ENCODE measurements at places on chromosomes 1 and 21.

DNA sequence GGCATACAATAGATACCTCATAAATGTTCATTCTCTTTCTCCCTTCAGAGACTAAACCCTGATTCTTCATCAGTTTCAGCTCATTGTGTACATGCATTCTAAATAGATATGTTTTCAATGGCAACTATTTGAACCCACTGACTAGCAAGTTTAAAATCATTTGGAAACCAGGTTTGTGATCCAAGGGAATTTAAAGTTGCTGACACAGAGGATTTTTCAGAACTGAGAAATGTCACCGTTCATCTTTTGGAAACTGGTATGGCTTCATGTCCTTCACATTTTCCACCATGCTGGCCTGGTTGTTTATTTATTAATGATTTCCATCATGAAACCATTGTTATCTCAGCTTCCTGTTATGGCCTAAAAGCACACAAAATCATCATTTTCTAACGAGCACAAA, 81.8 kb upstream of the BARHL2 start:
- peak; percentile 3 for DNase-seq

DNA sequence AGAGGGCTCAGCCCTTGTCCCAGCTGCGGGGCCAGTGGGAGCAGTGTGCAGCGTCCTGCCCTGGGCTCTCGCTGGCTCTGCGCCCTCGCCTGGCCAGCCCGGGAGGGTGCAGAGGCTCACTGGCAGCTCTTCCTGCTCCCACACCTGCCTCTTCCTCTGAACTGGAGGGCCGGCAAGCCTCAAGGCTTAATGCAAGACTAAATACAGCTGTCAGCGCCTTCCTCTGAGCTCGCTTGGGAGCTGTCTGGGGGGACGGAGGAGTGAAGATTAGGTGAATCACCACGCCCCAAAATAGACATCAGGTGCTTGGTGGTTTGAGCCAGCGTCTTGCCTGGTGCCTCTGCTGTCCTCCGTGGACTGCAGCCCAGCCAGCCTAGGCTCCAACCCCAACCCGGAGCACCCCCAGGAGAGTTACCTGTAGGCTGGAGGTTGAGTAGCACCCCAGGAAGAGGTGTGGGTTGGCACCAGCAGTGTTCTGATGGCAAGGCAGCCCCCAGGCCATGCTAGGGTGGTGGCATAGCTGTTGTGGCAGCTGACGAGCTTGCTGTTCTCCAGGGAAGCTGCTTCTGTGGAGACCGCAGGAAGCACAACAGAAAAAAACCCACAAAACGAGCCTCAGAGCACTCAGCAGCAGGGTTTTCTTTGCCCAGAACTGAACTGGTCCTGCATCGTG, 36.9 kb downstream of the UMODL1 start:
- DNase-seq = peak; percentile 76

DNA sequence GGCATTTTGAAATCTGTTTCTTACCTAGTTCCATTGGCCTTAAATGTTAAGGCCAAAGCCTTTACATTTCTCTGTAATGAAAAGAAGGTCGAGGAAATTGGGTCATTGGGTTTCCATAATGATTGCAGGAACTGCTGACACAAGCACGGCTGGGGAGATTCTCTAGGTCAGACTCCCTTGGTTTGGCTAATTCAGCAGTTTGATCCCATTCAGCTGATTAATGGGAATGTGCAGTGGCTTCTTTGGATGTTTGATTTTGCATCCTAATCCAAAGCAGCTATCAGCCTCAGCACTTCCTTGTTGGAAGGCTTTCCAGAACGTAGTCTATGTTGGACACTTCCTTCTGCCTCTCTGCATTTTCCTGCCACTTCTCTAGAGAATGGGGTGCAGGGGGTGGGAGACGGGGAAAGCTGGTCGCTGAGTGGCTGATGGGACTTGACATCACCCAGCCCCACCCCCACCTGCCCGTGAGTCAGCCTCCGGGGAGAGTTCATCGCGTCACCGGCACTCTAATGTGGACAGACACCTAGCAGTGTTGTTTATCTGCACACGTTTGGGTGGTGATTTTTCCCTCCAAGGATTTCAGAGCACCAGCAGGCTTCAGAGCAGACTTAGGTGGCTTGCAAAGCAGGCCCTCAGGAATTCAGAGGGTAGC, 5.4 kb downstream of the PSEN2 start:
- DNase-seq = peak; percentile 28

DNA sequence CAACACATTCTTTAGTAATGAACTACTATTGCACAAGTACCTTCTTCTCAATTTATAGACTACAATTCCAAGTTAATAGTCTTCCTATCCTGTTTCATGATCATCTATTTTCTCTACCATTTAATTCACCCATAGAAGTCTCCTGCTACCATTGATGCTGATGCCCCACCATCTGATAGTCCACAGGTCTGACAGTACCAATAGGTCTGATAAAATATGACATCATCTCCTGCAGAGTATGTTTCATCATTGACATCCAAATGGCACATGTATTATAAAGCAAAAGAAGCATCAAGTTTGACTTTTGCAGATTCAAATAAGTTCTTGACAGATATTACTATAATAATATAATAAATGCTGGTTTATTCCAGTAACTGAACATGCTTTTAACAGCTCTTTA, 5.5 kb downstream of the COP1 start:
- no peak for DNase-seq

GRCh38 chr1:208083016-208083714, 161.0 kb downstream of the PLXNA2 start:
- no peak for DNase-seq

GRCh38 chr1:197967066-197967465, 49.9 kb downstream of the LHX9 start:
- DNase-seq = no peak

GRCh38 chr1:47703981-47704596, 266.2 kb downstream of the FOXD2 start:
- peak; percentile 73 for DNase-seq

GRCh38 chr21:46045154-46045553, 52.8 kb upstream of the COL6A2 start:
- no peak for DNase-seq

GRCh38 chr1:236207121-236207520, 64.8 kb downstream of the GPR137B start:
- no peak for DNase-seq

GRCh38 chr1:26218906-26219494, 15.0 kb upstream of the CEP85 start:
- DNase-seq = peak; percentile 22

DNA sequence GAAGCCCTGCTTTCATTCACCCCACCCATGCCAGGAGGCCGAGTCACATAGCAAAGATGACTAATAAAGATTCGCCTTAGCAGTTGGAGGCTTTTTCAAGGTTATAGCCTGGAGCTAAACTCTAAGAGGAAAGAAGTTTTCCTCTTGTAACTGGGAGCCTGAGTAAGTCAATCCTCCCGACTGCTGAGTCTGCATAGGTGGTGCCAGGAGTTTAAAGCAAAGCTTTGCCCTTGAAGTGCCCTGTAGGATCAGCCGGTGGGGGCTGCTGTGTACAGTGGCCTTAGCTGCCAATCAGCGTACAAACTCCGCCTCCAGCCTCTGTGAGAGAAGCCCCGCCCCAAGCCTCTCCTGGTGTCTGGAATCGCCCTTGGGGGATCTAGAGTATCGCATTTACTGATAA, 147.5 kb upstream of the SPATA6 start:
- peak; percentile 19 for DNase-seq

GRCh38 chr1:85461216-85461918, 3.6 kb downstream of the DDAH1 start:
- no peak for DNase-seq

DNA sequence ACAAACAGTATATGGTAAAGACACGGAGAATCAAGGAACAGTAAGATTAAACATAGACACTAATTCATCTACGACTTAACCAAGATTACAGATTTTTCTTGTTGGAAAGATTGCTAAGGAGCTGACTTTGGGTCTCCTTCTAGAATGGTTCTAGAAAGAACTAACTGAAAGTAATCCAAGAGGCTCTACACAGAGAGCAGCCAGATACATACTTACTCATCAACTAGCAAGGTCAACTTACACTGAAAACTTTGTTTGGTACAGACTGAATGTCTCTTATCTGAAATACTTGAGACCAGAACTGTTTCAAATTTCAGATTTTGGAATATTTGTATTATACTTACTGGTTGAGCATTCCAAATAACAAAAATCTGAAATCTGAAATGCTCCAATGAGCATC, 5.8 kb downstream of the C21orf91 start:
- no peak for DNase-seq

DNA sequence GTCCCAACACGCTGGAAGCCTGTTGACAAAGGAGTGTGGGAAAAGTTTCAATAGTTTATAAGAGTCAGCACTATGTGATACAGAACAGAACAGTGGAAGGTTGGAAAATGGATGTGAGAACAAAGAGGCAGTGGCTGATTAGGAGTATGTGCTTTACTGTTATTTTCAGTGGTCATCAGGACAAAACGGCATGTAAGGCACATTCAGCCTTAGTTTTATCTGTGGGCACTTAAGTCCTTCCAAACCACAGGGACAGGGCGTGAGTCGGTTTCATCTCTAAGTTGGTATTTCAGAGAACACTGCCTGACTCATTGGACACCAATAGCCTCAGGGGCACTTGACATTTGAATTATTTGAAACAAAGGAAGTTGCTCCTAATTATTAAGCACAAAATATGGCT, 306.9 kb downstream of the ASTN1 start:
- no peak for DNase-seq

DNA sequence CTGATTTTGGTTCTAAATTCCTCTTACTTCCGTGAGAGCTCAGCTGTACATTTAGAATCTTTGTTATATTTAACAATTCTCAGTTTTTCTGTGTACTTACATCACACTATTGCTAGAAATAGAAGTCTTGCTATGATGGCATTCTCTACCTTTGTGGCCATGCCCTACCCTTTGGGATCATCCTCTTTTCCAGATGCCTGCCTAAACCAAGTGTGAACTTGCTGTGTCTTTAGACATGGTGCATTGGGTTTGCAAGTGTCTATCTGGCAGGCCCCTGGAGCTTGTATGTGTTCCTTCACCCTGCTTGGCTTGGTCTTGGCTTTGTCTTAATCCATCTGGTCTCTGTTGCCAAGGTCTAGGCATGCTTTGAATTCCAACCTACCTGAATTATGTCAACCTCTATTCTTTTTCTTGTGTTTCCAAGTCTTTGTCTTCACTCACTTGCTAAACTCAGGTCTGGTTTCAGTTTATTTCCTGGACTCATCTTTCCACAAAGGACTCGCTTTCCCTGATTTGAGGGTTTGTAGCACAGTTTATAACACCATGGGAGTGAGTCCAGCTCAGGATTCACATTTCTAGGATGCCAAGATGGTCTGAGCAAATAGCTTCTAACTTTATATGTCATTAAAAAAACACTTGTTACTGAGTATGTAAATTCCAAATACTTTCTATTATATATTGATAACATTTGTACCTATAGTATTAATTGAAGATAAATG, 20.6 kb upstream of the APOBEC4 start:
- DNase-seq = no peak

- DNase-seq = no peak
These were observed at the start of gene RHBDL2 for GRCh38 chr1:38941527-38942019. RHBDL2 (minus strand) TSS chr1:38941830; CDS start chr1:38919212, 22,618 bp downstream.

DNA sequence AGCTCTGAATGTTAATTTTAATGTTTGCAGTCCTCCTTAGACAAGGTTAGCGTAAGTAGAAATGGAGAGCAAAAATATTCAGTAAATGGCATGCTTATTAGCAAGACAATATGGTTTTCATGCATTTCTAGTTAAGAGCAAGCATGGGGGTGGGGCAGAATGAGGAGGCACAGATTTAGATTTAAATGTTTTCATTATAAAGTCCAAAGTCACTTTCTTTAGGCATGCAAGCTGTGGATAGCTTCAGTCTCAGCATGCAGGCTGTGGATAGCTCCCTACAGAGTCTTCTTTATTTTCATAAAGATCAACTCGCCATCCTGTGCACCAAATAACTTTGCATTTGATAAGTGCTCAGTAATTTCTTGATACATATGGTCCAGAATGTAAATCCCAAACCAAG, 1294.5 kb upstream of the ADGRL2 start:
- no peak for DNase-seq
